ENCODE measurements at places on chromosomes 12 and 14.

- DNase-seq = no peak
Observed at GRCh38 chr14:39683691-39684260, 251.5 kb upstream of the FBXO33 start.

GRCh38 chr12:69991690-69992288, 166.8 kb downstream of the MYRFL start:
- no peak for DNase-seq

GRCh38 chr12:108199106-108199505, 70.0 kb downstream of the WSCD2 start:
- no peak for DNase-seq

DNA sequence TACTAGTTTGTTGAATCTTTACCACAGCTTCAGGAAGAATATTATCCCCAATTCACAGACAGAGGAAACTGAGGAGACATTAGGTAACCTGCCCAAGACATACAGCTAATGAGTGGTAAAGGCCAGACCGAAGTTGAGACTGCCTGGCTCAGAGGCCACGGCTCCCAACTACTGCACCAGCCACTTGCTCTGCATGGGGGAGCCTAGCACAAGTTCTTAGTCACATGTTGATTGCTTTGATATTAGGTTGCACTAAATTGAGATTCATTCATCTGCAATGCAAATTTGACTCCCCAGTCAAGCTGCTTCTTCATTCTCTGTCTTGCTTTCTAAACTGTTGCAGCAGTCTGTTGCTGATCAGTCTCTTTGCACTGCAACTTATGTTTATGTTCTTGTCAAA, 25.9 kb upstream of the POLR3B start:
- no peak for DNase-seq

- no peak for DNase-seq
Observed at GRCh38 chr12:67501362-67501761, 147.2 kb upstream of the DYRK2 start.

DNA sequence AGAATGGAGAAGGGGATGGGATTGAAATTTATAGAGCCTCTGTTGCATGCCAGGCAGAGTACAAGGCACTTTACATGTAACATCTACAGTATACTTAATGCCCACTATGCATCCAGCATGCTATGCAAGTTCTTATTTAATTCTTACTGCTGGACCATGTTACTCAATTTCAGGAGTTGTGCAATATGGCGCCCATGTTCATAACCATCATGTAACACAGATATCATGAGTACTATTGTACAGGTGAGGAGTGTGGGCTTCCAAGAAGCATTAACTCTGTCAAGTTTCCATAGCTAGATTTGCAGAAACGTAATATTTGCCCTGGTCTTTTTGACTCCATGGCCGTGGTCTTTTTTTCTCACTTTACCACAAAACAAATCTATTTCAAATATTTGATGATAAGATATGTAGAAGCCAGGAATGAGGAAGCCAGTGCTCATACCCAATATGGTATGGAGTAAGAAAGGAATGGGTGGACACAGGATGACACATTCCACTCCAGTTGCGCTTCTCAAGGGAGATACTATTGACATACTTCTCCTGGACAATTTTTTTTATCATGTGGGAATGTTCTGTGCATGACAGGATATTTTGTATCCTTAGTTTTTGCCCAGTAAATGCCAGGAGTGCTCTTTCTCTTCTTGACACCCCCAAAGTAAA, 191.8 kb downstream of the C12orf75 start:
- no peak for DNase-seq

GRCh38 chr14:53055003-53055402, 98.1 kb downstream of the DDHD1 start:
- peak; percentile 1 for DNase-seq

- DNase-seq = peak; percentile 3
Observed at GRCh38 chr14:70780396-70781075, 28.8 kb downstream of the MAP3K9 start.

GRCh38 chr12:61999311-61999710, 260.9 kb upstream of the USP15 start:
- DNase-seq = no peak

DNA sequence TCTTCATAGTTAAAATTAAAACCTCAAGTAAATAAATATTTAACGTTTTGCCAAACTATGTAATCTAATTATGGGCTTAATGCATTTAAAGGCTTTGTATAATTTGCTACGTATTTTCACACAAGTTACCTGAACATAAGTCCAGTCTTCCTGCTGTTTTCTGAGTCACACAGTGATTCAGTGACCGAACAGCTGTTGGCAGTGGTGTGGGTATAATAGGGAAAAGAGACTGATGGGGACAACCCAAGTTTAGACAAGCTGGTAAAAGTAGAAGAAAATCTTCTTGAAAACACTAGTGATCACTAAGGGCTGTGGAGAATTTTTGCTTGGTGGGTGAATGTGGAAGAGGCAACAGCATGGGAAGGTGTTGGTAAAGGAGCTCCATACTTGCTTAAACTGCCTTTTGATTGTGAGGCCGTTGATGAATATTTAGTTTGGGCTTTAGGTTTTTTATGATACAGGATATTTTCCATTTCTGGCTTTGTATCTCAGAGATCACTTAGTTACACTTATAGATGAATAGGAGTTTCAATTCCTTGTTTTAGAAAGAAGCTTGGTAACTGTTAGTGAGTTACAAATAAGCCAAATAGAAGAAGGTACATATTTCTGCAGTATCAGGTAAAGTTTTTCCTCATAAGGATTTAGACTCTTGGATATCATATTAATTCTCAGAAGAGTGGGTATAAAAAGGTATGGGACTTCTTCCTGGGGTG, 23.9 kb downstream of the LRRK2 start:
- no peak for DNase-seq

DNA sequence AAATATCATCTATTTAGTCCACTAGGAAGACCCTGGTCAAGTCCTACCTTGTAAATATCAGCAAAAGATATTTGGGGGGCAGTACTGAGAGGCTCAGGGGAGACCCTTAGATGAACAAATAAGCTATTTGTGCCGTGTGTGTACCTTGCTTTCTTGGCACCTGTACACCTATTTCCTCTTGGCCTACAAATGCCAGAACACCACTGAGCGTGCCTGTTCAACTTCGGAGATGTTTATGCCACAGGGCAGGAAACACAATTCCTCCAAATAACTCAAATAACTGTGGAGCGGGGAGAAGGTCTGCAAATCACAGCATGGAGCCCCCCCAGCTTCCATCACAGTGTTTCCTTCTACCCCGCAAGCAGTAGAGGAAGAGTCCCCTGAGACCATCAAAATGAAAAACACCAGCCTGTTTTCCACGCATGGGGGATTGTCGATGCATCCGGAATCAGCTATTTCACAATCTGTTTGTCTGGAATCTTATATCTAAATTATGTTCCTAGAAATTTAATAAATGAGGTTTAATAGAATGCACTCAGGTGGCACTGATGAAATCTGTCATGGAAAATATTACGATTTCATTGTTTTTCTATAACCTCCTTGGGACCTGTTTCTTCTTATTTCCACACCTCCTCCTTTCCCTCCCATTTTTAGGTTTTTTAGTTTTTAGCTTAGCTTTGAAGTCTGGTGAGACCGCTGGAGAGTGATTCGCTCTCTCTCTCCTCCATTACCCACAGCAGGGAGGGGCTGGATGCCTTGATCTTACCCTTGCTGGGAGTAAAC, 254.0 kb upstream of the SRRM4 start:
- DNase-seq = no peak

DNA sequence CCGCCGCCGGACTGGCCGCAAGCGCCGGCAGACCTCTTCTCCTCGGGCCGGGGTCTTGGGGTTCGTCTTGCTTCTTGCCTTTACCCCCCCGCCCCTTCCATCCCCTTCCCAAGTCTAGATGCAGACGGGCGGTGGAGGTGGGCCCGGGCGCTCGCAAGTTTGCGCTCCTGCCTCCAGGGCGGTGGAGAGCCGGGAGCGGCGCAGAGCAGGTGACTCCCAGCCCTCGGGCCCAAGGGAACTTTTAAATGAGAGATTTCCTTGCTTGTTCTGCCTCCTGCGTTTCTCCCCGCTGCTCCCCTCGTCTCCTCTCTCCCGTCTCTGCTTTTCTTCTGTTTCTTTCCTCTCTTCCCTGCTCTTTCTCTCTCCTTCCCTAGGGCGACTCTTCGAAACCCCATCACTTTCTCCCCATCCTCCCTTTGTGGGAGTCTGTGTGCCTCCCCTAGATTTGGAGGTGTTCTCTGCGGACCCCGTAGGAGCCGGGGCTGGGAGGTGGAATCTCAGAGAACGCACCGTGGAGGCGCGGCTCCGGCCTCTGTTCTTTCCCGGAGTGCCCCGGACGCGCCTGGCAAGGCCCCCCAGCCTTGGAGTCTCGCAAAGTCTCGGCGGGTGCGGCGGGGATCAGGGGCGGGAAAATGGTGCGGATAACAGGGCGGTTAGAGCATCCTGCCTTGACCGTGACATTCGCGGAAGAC, 114.7 kb upstream of the MYL2 start:
- no peak for DNase-seq

DNA sequence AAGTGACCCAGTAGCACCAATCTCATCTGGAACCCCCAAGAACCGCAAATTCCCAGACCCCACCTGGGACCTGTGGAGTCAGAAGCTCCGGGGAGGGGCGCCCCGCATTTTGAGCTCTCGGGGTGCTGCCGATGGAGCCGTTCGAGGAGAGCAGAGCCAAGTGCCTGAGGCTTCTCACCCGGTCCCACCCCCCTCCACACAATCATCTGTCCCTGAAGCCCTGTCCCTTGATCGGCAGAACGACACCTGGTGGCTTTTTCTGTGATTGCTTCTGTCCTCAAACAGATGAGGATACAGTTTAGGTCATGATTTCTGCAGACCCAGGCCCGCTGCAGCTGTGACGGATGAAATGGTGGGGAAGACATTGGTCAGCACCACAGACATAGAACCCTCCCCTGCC, 74.7 kb downstream of the NOC4L start:
- peak; percentile 36 for DNase-seq

- DNase-seq = no peak
Observed at GRCh38 chr12:19432309-19433170, 6.8 kb upstream of the AEBP2 start.

- DNase-seq = no peak
Observed at GRCh38 chr12:131375972-131376345, 334.9 kb upstream of the SFSWAP start.

- DNase-seq = no peak
Observed at GRCh38 chr12:125245581-125246557, 180.6 kb downstream of the AACS start.

DNA sequence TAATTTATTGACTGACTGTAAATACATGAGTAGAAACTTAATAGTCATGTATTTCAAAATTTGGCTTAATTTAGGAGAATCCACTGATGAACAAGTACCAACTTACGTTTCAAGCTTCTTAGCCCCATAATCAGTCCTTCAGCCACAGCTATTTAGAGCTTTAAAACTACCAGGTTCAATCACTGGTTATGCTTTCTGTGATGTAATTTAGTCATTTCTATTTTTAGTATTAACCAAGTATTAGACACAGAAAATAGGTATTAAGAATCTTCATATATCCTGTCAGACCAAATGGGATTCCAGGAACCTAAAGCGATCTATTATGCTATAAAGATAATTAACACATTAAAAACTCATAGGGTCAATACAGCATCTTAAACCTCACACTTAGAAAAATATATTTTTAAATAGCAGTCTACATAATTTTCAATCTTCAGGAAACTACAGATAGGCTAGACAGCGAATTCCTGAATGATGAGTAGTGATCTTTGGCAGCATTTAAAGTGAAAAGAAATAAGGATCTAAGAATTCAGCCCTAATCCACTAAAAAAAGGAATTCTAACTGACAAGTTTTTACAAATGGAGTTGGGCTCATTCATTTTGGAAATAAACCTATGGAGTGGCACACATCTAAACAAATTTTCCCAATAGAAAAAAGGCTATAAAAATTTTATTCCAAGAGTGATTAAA, 51.5 kb downstream of the ZC3H14 start:
- no peak for DNase-seq

DNA sequence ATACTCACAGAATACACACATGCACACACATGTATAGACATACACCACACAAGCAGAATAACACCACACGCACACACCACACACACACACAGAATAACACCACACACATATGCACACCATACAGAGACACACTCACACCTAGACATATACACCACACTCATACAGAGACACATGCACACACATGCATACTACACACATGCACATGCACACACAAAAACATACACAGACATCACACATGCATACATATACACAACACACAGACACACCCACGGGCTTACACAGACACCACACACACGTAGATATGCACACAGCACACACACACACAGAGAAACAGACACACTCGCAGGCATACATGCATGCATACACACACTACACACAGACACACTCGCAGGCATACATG, 49.7 kb downstream of the NTF3 start:
- DNase-seq = no peak

DNA sequence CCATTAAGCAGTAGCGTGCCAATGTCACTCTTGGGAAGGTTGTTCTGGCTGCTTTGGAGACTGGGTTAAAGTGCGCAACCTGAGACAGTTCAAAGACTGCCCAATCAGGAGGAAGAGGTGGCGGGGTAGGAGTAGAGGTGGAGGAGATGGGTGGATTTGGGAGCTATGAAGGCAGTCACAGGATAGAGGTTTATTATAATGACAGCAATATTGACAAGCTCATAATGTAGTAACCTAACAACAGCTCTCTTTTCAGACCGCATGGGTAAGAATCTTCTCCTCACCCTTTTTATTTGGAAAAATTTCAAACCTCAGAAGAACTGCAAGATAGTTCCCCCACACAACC, 5.3 kb upstream of the PSMD9 start:
- no peak for DNase-seq

DNA sequence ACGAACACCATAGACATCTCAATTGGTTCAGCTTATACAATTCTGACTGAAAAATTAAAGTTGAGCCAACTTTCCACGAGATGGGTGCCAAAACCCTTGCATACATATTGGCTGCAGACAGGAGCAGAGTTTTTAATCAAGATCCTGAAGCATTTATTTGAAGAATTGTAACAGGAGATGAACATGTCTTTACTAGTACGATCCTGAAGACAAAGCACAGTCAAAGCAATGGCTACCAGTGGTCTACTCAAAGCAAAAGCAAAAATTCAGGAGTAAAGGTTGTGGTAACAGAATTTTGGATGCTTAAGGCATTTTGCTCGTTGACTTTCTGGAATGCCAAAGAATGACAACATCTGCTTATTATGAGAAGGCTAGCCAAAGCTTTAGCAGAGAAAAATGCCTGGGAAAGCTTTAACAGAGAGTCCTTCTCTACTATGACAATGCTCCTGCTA, 20.7 kb downstream of the ZDHHC17 start:
- no peak for DNase-seq
